ENCODE measurements at places on chromosomes 11 and 22. TPM values are rescaled to one million over a fixed set of nuclear protein-coding genes. Genes with fewer than 3 reads are reported as not detected.

The VPREB1 gene
- polyA plus RNA-seq, result not detected

The OR2AG2 gene
- not detected for polyA plus RNA-seq

The OR52N4 gene
- not detected for polyA plus RNA-seq

The NNMT gene
- polyA plus RNA-seq, result 0.46 TPM

The SAA2 gene
- 1.4 TPM for polyA plus RNA-seq

The RAG2 gene
- not detected for polyA plus RNA-seq

The SNX32 gene
- 0.67 TPM for polyA plus RNA-seq

The CENPM gene
- 177 TPM for polyA plus RNA-seq

The SNX15 gene
- polyA plus RNA-seq, result 21.4 TPM

The FGF19 gene
- polyA plus RNA-seq, result not detected

The THY1 gene
- polyA plus RNA-seq, result 3.2 TPM

All from GM12878 (cell line).